ENCODE measurements at places on chromosomes 16 and 17. TPM values are rescaled to one million over a fixed set of nuclear protein-coding genes. Genes with fewer than 3 reads are reported as not detected.

MPP3 gene
- not detected for total RNA-seq

CLDN9 gene
- total RNA-seq = not detected

DNA sequence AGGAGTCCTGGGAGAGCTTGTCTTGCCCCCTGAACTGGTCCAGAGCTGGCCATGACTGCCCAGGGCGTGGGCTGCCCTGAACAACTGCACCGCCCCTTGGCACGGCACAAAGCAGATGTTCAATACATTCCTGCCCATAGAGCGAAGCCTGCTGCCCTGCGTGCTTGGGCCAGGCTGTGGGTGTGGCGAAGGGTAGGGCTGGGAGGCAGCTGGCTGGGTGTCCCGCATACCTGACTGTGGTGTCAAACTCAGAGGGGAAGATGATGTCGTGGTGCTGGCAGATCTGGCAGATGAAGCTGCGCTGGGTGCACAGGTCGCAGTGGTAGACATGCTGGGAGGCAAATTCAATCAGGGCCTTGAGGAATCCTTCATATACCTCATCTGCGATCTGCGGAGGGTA is 124.2 kb upstream of the SMURF2 start:
- no peak for DNase-seq

DNA sequence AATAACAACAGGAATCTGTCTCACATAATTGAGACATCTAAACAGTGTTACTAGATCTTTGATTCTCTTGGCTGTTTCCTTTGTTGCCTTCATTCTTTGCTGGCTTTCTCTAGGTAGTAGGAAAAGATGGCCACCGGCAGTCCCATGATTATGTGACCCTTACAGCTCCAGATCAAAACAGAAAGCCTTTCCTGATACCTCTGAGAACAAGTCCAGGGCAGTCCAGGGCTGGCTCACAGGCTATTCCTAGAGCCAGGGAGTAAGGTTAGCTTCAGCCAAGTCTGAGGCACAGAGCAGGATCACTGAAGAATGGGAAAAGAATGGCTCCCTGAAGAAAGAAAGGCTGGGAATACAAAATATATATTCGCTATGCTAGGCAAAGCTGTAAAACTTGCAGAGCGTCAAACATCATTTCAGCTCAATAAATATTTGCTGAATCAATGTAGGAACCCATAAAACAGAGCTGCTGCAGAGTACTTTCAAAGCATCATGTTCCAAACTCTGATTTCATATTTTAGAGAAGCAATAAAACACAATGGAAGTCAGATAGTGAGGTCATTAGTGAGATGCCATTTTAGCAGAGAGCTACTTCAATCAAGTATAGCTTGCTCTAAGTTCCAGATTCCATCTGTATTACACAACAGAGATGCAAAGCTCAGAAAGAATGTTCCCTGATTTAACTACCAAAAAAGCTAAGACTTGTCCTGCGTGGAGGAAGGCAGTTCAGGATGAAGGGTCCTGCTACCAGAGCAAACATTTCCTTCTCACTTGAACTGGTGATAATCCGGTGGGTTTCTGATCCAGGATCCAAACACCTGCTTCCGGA is 23.4 kb downstream of the ADAT1 start:
- DNase-seq = no peak

- no peak for DNase-seq
Measured at GRCh38 chr17:63120406-63120805, 154.4 kb downstream of the TANC2 start.

- DNase-seq = no peak
Measured at GRCh38 chr17:34246446-34246845, 8.6 kb upstream of the CCL2 start.

DNA sequence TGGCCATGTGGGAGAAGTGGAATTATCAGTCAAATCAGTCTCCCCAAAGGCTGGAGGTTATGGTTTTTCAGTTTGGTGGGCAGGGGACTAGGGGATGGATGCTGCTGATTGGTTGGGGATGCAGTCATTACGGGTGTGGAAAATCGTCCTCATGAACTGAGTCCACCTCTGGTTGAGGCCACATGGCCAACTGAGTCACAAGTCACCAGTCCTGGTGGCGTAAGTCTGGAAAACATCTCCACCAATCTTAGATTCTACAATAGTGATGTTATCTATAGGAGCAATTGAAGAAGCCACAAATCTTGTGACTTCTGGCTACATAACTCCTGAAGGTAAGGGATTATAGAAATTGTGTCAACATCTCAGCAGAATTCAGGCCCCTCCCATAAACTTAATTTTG is 5.2 kb upstream of the RNF135 start:
- DNase-seq = no peak

GRCh38 chr16:50440991-50441390 is 72.2 kb upstream of the BRD7 start:
- no peak for DNase-seq

- no peak for DNase-seq
Measured at GRCh38 chr16:2007081-2007836, 2.4 kb downstream of the ZNF598 start.

- DNase-seq = no peak
Measured at GRCh38 chr16:86101897-86102157, 202.9 kb downstream of the IRF8 start.

- DNase-seq = no peak
Measured at GRCh38 chr17:35212668-35213067, 18.5 kb upstream of the SLC35G3 start.

DNA sequence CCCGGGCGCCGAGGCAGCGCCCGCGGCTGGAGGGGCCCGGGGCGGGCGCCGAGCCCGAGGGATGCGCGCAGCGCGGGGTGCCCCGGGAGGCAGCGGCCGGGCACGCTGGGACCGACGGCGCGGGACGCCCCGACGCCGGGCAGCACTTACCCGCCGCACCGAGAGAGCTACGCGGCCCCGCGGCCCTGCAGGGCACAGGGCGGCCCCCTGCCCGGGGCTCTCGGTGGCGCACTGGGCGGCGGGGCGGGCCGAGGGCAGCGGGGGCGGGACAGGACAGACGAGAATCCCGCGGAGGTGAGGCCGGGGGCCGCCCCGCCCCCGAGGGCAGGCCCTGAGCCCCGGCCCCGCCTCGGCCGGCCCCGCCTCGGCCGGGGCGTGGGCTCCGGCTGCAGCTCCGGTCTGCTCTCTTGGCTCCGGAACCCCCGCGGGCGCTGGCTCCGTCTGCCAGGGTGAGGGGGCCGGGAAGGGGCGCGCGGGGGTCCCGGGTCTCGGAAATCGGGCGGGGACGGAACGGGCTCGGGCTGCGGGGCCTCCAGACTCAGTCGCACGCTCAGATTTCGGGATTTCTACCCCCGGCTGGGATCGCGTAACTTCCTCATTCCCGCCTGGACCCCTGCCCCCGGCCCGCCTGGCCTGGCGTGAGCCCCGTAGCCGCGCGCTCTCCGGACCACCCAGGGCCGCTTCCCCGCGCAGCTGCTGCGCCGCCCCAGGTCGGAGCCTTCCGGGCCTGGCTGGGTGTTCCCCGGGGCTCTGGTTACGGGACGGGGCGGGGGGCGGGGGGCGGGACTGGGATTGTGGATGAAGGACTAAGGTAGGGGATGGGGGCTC is at the start of gene PLD2:
Gene PLD2 (plus strand): TSS at position 376 of the 828 bp plus-strand sequence. CDS start 621 bp downstream, outside the sequence.
- peak; percentile 87 for DNase-seq

DNA sequence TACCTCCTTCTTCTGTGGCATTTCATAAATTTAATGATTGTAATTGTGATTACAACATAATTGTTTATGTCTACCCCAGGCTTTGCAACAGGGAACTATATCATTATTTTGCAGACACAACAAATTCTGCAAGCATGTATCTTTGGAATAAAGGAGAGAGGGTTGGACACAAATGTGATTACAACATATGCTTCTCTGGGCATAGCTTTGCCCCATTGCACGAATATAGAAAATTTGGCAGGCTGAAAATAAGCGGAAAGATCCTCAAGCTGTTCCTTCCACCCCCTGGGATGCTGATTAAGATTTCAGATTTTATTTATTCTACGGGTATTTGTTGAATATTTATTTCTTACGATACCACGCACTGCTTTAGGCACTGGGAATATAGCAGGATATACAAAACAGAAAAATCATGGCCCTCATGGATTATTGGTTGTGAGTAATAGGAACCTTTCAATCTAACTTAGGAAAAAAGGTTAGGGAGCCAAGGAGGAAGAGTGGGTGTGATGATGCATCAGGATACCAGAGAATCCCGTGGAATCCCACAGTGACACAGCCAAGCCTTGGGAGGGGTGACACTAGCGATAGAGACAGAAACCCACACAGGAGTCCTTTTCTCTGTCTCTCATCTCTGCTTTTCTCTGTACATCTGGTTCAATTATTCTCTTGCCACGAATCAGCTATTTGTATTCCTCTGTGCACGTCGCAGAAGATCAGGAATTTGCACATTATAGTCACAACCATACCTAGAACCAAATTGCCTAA is 520.7 kb downstream of the MAF start:
- no peak for DNase-seq

DNA sequence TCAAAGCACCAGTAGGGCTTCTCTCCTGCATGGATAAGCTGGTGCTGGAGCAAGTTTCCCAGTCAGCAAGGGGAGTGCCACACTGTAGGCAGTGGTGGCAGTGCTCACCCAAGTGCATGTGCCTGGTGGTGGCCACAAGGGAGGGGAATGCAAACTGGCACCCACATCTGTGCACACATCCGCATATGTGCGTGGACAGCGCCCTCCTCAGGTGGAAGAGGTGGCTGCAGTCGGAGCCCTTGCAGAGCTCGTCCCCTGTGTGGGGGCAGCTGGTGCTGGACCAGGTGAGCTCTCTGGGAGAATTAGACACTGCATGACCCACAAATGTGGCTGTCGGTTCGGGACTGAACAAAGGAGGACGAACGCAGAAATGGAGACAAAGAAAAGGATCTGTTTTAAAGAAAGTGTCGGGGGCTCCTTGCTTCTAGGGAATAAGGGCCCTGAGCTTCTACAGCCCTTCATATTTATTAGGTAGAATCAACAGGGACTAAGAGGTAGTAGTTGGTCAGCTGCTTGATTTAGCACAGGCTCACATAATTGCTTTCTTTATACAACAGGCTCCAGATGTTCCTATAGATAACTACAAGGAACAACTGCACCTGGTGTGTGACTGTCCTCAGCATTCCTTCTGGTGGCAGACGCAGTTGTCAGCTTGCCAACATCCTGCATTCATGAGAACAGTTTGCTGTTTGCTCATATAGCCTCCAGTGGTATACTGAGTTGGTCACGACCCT is 5.3 kb upstream of the ZNF689 start:
- peak; percentile 77 for DNase-seq

GRCh38 chr17:37138571-37139120 is 189.9 kb downstream of the AATF start:
- no peak for DNase-seq

DNA sequence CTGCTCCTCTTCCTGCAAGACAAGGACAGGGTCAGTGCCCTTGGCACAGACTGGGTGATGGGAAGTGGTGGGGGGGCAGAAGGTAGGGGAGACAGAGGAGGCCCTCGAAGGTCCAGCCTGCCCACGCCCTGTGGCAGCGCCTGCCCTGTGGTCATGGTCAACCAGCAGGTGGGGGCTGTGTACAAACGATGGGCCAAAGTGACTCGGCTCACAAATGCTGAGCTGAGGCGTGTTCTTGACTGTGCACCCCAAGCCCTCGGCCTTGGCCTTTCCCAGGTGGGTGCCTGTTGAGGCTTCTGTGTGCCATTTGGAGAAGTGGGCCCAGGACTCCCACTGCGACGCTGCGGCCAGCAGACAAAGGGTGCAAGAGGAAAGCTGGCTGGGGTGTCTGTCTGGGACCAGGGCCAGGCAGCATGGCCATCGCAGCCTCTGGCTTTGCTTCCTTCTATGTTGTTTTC is 22.6 kb downstream of the MXRA7 start:
- DNase-seq = no peak

GRCh38 chr17:80671825-80672110 is 127.1 kb downstream of the RPTOR start:
- DNase-seq = no peak

GRCh38 chr16:24721830-24722238 is 7.6 kb upstream of the TNRC6A start:
- DNase-seq = peak; percentile 14

DNA sequence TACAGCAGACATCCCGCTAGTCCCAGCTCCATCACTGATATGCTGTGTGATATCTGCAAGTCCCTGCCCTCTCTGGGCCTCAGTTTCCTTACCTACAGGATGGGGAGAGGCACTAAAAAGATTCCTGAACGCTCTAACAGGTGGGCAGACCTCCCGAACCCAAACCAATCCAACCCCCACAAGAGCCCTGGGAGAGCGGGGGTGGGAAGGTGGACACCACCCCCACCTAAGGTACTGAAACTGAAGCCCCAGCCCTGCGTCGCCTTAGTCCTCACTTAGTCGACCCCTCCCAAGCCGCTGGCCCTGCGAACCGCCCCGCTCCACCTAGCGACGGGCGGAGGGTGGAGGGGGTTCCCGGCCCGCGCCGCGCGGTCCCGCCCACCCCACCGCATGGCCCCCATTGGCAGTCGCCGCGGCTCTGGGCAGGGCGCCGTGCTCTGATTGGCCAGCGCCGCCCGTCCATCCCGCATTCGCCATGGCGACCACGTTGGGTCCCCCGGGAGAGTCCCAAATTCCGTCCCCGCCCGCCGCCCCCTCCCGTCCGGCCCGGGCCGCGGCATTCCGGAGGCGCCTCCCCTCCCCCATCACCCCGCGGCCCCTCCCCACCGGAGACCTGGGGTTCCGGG is 578 bp downstream of the CCDC102A start:
- peak; percentile 88 for DNase-seq
